ENCODE measurements at places on chromosomes 12 and 14.

GRCh38 chr12:96719660-96720362, 187.2 kb upstream of the NEDD1 start:
- DNase-seq: peak; percentile 48

DNA sequence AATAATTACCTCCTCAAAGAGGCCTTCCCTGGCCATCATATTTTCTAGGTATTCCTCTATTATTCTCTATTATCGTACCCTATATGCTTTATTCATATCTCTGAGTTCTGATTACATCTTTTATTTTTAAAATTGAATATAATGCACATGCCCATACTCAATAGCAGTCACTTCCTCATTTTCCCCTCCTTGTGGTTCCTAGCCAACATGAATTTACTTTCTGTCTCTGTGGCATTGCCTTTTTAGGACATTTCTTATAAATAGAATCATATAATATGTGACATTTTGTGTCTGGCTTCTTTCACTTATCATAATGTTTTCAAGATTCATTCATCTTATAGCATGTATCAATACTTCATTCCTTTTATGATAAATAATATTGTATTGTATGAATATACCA, 74.4 kb upstream of the TRHDE start:
- DNase-seq: no peak

DNA sequence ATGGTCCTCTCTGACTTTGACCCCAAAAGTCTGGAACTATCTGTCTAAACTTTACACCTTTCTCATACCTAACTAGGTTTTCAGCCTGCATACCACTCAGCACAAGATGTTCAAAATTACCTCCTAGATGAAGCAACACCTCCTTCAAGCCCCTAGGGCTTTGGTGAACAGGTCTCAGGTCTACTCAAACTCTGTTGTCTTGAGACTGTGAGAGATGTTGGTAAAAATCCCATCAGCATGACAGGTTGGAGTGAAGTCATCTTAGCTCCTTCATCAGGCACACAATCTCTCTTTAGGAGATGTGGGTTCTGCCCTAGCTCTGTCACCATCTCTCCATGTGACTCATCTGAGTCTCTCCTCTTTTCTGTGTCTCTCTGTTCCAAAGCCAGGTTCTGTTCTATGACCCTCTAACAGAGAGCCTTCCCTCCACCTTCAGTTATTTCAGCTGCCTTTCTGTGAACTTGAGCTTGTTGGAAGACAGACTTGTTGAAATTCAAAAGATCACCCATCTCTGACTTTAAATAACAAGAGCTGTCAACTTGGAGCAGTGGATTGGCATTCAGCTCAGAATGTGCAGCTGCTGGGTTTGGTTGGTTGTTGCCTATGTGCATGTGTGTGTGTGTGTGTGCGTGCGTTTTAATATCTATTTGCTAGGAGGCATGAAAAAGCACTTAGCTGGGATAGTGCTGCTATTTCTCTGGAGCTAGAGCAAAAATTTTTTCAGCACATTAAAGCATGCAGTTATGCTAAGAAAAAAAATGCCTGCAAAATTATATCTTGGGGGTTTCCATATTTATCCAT, 130.7 kb downstream of the CRACR2A start:
- no peak for DNase-seq

DNA sequence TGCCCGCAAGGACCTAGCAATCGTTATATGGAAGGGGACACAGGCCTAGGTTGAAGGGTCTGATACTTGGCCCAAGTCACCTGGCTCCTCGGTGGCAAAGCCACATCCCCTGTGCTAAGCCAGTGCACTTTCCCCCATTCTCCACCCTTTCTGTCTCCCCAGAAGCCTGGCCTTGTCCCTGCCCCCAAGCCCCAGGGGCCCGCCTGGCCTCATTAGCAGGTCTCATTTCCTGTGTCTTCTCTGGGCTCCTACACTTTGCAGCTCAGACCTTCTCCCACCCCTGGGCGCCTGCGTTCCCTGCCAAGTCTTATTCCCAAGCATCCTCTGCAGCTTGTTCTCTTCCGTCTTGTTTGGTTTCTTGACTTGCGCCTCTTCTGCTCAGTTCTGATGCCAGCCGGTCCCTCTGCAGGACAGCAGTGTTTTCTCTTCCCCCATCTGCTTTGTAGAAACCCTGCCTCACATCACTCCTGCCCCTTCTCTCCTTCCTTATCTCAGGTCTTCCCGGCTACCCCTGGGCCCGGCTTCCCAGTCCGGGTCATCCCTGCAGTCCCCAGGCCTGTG, 66.7 kb downstream of the SLC24A4 start:
- DNase-seq: no peak

DNA sequence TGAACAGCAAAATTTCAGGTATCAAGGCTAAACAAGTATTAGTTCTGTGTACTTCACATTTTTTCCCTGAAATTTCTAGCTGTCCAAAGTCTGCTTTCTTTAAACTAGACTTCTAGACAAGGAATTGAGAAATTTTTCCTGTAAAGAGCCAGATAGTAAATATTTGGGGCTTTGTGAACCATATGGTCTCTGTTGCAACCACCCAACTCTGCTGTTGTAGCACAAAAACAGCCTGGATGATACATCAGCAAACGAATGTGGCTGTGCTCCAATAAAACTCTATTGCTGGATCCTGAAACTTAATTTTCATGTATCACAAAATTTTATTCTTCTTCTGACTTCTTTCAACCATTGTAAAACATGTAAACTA, 96.0 kb upstream of the SLC38A4 start:
- DNase-seq: peak; percentile 85

GRCh38 chr12:12734561-12735071, 17.4 kb downstream of the CDKN1B start:
- DNase-seq: no peak

- DNase-seq: no peak
Observed at GRCh38 chr12:14111230-14111865, 129.9 kb upstream of the GRIN2B start.

DNA sequence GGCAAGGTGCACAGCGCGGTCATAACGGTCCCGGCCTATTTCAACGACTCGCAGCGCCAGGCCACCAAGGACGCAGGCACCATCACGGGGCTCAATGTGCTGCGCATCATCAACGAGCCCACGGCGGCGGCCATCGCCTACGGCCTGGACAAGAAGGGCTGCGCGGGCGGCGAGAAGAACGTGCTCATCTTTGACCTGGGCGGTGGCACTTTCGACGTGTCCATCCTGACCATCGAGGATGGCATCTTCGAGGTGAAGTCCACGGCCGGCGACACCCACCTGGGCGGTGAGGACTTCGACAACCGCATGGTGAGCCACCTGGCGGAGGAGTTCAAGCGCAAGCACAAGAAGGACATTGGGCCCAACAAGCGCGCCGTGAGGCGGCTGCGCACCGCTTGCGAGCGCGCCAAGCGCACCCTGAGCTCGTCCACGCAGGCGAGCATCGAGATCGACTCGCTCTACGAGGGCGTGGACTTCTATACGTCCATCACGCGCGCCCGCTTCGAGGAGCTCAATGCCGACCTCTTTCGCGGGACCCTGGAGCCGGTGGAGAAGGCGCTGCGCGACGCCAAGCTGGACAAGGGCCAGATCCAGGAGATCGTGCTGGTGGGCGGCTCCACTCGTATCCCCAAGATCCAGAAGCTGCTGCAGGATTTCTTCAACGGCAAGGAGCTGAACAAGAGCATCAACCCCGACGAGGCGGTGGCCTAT, 875 bp downstream of the HSPA2 start:
- DNase-seq: no peak

- DNase-seq: peak; percentile 32
Observed at GRCh38 chr14:52286661-52287649, 19.5 kb downstream of the PTGDR start.

DNA sequence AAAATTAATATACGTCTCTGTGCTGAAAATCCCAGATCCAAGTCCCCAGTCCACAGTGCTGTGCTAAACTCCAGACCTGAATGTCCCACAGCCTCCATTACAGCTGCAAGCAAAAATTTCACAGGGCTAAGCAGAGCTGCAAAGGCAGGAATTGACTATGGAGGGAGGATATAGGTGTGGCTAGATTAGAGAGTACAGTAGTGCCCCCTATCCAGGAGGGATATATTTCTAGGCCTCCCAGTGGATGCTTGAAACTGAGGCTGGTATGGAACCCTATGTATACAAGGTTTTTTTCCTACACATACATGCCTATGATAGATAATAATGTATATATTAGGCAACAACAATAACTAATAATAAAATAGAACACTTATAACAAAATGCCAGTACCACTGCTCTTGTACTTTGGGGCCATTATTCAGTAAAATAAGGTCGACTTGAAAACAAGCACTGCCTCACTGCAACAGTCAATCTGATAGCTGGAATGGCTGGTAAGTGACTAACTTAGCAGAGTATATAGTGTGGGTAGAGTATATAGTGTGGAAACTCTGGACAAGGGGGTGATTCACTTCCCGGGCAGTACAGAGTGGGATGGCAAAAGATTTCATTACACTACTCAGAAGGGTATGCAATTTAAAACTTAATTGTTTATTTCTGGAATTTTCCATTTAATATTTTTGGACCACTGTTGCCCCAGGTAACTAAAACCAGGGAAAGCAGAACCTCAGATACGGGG, 82.7 kb downstream of the C14orf132 start:
- peak; percentile 74 for DNase-seq

GRCh38 chr14:65179918-65180724, 77.8 kb upstream of the MAX start:
- peak; percentile 53 for DNase-seq

GRCh38 chr12:24280056-24280842, 330.8 kb upstream of the SOX5 start:
- no peak for DNase-seq

DNA sequence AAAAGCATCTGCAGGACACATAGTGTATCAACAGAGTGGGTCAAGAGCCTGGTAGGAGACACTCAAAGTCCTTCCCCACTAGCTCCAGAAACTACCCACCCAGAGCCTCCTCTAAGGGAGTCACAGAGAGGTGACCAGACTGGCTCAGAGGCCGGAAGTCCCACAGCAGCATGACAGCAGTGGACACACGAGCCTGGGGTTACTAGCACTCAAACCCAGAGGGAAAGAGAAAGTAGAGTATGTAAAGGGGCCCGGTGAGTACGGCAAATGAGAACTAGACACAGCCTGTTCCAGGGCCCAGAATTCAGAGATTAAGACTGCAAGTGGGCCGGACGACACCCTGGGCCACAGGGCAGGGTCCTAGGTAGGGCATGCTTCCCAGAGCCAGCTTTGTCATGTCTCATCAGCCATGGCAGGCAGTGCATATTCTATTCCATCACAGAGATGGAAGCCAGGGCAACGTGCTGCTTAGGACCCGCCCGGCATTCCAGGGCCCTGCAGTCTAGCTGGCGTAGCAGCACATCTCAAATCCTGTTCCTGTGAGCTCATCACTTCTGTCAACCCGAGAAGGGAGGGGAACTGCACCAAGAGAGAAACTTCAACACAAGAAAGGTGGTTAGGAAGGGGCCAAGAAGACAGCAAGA, 4.2 kb downstream of the IFFO1 start:
- peak; percentile 82 for DNase-seq

DNA sequence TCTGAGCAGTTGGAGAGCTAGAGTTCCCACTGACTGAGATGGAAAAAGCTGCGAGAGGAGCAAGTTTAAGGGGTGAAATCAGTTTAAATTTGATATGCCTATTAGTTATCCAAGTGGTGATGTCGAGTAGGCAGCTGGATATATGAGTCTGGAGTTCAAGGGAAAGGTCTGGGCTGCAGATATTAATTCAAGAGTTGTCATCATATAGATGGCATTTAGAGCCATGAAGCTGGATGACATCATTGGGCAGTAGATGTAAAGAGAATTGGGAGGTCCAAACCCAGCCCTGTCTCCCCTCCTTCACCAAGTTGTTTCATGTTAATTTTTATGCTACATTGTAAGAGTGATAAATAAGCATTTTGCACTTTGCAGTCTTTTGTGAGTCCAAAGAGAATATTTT, 898.1 kb downstream of the GALC start:
- DNase-seq: no peak

DNA sequence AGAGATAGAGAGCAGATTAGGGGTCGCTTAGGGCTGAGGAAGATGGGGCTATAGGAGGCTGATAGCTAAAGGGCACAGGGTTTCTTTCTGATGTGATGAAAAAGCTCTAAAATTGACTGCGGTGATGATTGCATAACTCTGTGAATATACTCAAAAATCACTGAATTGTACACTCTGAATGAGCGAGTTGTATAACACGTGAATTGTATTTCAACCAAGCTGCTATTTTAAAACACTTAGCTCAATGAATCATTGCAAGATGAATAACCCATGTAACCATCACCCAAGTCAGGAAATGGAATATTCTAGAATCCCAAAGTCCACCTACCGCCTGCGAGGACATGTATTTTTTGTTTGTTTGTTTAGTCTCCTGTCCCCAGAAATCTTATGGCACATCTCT, 60.1 kb upstream of the CCND2 start:
- DNase-seq: no peak

- no peak for DNase-seq
Observed at GRCh38 chr14:104518659-104519350, 60.8 kb upstream of the C14orf180 start.

DNA sequence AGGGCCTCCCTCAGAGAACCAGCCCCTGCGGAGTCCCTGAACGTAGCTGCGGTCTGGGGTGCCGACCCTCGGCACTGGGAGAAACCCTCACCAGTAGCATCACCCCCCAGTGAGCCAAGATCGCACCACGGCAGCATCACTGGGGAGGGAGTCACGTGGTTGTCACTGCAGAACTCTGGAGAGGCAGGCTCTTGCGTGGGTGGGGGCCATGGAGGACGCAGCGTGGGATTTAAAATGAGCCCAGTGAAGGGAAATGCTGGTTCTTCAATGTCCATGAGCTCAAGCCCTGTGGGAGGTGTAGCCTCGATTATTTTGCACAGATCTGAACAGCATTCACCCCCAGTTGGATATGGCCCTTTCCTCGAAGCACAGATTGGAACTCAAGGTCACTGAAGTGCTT, 3.9 kb upstream of the GALNT9 start:
- DNase-seq: no peak

- DNase-seq: no peak
Observed at GRCh38 chr14:102833991-102834390, 56.7 kb downstream of the TRAF3 start.

GRCh38 chr14:32734261-32734660, 204.4 kb upstream of the NPAS3 start:
- DNase-seq: no peak

- DNase-seq: no peak
Observed at GRCh38 chr12:111791507-111791906, 24.8 kb downstream of the ALDH2 start.

DNA sequence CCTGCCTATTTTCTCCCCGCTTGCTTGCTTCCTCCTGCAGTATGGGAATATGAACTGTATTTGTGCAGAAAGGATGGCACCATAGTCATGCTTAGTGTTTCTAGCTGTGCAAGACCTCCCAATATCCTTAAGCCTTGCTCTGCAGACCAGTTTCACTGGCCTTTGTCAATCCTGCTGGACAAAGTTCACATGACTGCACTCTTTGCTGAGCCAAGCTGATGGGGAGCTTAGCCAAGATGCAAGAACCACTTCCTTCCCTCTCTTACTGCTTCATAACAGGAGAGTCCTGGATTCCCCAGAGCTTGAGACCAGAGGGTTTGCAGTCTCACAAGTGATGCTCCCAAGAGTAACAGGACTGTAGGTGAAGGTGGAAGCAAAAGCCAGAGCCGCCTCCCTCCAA, 3.8 kb downstream of the ASIC1 start:
- DNase-seq: no peak

GRCh38 chr14:100710391-100710790, 16.3 kb upstream of the DLK1 start:
- DNase-seq: no peak

Data from adipocyte (in vitro differentiated cells).